ENCODE measurements at places on chromosomes 2 and 18.

GRCh38 chr18:8841781-8842485 lies 136.6 kb downstream of the MTCL1 start:
- no peak for DNase-seq

DNA sequence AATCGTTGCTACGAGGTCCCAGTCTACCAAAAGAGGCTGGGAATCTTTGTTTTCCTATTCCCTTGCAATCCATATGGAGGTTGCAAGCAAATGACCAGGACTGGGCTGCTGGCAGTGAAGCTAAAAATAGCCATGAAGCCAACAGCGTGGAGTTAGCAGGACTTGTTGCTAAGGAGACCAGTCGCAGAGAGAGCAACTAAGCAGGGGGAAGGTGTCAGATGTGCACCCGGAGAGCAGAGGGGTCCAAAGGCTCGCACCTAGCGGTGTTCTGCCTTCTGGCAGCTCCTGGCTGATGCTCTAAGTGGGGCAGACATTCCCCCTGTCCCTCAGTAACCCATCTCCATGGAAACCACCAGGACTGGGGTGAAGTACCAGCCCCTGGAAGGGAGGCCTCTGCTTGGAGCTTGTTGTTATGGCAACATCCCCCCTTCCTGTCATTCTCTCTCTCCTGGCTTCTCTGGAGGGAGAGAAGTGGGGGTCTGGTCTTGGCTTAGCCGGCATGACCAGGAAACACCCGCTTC lies 84.6 kb downstream of the DNMT3A start:
- DNase-seq: no peak

- no peak for DNase-seq
Observed at GRCh38 chr18:74868461-74868860, 270.8 kb downstream of the ZNF407 start.

DNA sequence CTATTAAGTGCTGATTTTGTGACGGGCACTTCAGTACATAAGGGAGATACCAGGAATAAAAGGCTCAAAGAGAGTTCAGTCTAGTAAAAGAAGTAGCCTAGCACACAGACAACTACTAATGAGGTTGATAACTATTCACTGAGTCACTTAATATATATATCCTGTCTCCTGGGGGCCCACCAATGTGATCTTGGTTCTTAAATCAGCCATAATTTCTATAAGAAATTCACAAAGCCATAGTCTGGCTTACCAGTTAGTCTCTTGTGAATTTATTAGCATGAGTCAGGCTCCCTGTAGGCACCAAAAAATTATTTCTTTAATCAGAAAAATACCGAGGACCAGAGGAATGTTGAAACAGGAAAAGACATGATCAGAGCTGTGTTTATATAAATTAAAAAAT lies 10.4 kb downstream of the KCNE4 start:
- DNase-seq: no peak

DNA sequence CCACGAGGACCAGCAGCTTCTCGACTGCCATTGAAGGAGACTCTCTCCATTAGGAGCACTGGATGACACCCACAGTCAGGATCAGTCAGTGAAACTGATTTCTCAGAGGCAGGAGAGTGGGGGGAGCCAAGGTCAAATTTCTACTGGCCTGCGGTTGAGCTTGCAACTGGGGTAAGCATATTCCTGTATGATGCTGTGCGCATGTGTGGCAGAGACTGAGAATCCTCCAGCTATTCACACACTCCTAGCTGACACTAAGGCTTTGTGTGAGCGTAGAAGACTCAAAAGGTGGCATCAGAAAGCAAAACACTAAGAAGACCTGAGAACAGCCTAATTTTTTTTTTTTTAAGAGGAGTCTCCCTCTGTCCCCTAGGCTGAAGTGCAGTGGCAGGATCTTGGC lies 19.8 kb upstream of the TTL start:
- DNase-seq: no peak

DNA sequence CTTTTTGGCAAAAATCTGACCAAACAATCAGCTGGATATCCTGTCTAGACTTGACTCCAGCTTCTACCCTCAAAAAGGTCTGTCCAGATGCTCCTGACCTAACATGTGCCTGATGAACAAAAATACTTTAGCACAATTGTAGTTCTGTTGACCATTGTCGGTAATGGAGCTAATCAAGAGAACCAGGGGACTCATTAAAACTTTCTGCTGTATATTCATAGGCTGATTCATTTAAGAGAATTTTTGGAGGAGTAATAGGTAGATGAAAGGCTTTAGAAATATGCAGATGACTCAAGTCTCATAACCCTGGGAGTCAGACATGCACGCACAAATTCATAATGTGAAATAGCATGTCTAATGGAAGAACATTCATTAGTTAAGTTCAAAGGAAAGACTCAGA lies 514.2 kb downstream of the TXNL1 start:
- no peak for DNase-seq

DNA sequence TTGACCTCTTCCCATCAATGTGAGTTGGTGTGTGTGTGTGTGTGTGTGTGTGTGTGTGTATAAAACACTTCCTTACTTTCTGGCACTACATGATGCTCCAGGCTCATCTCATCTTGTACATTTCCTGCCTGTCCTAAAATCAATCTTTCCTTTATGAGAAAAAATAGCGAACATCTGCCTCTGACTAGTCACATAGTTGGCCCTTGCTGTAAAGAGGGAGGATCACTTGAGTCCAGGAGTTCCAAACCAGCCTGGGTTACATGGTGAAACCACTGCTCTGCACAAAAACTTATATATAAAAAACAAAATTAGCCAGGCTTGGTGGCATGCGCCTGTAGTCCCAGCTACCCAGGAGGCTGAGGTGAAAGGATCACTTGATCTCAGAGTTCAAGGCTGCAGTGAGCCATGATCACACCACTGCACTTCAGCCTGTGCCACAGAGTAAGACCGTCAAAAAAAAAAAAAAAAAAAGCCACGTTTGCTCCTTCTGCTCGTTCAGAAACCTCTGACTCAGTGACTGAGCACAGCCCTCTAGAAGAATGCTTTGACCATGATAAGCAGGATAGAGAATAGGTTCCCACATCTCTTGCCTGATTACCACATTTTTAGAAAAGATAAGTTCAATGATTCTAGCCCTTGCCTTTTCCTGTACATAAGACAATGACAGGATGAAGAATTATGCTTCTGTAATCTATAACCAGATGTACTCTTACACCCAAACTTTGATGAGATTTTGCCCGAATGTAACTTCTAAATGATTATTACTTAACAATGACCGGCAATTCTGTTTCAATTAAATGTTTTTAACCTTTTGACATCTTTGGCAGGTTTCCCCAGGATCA lies 45.2 kb upstream of the ST3GAL5 start:
- DNase-seq: no peak

DNA sequence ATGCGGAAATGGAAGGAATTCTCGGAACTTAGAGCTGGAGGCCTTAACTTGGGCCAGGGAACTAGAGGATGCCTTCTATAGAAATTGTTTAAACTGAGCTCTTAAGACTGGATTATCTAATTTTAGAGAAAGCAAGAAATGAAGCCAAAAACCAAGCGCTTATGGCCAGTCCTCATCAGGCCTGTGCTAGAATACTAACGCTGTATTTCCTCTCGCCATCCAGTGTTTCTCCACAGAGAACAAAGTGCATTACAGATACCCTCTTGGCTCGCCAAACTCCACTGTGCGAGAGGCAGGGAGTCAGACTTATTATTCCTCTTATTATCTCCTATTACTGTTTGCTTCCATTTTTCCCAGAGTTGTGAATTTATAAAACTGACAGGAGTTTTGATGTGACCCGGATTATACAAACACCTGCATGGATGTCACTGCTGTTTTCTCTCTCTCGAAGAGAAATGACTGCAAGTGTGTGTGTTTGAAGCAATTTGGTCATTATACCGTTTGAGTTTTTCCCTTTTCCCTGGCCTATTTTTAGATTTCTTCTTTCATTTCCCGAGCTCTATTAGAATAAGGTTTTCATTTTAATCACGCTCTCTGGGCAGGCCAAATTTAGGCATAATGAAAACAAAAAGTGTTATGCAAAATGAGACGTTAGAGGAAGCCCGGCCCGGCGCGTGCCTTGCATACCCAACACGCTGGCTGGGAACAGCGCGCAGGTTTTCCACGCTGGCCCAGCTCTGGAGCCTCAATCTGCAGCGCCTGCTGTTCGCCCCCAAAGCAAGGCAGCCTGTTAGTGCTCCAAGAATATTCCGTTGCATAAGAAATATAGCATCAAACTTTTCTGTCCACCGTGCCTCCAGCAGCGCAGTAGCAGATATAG lies 103.3 kb downstream of the ALK start:
- DNase-seq: no peak

DNA sequence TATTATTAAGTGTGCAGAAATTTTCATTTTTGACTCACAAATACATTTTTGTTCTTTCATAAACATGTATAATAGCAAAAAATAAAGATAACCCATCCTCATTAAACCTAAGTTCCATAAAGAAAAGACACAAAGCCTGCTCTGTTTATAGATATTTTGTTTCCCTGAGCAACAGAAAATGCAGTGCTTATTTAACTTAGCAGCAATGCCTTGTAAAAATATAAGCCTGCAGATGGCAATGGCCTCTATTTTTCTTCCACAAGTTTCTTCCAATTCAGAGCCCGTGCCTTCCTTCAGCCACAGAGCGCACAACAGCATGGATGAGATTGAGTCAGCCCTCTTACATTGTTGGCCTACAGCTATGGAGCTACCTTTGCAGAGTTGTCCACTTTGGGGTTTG lies 43.6 kb downstream of the PKP4 start:
- DNase-seq: no peak

- DNase-seq: no peak
Observed at GRCh38 chr2:101030866-101031554, 28.9 kb downstream of the RPL31 start.

DNA sequence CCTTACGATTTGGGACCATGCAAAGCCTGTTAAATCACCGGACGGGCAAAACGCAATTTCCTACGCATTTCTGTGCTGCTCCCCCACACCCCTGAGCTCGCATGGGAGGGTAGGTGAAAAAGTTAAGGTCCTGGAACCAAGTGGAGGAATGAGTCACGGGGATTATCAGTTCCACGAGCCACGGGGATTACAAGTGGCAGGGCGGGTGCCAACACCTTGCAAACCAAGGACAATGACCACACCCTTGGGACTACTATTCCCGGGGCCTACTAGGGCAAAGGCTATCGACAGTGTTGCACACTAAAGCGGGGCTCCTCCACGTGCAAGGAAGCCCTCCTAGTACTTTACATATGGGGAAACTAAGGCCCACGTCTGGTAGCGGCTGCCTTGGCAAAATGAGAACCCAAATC lies 447 bp downstream of the RETSAT start:
- DNase-seq: no peak

- no peak for DNase-seq
Observed at GRCh38 chr2:144030791-144031190, 489.1 kb downstream of the ZEB2 start.
